GM23248 (cell line): ENCODE measurements at places on chromosomes 2 and 18.
A peak's percentile ranks its signal among the peaks of the same experiment; 100 is the strongest.

GRCh38 chr2:112528541-112528940, 13.7 kb upstream of the POLR1B start:
- DNase-seq: no peak

DNA sequence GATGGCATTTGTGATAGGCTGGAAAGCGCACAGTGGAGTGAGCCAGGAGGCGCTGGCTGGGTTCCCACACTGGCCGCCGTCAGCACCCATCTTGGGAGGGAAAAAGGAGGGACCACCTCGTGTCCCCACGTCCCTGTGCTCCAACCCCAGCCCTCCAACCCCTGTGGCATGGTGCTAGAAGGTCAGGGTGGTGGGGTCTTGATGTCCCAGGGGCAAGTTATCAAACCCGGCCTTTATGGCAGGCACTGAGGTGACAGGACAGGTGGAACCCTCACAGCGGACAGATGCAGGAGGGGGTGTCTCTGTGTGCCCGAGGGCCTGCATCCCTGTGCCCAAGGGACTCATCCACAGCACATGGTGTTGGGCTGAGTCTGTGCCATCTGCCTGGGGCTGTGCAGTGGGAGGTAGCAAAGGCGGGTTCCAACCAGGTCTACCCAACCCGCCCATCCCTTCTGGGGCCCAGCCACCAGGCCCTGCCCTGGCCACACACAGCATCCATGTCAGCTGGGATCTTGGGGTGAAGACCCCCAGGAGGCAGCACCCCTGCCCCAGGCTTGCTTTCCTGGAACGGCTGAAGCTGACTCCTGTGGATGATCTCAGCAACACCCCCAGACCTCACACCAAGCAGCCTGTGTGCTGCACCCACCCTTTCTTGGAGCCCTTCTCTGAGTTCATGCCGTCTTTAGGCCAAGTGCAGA, 246.1 kb downstream of the NDUFA10 start:
- DNase-seq: no peak

DNA sequence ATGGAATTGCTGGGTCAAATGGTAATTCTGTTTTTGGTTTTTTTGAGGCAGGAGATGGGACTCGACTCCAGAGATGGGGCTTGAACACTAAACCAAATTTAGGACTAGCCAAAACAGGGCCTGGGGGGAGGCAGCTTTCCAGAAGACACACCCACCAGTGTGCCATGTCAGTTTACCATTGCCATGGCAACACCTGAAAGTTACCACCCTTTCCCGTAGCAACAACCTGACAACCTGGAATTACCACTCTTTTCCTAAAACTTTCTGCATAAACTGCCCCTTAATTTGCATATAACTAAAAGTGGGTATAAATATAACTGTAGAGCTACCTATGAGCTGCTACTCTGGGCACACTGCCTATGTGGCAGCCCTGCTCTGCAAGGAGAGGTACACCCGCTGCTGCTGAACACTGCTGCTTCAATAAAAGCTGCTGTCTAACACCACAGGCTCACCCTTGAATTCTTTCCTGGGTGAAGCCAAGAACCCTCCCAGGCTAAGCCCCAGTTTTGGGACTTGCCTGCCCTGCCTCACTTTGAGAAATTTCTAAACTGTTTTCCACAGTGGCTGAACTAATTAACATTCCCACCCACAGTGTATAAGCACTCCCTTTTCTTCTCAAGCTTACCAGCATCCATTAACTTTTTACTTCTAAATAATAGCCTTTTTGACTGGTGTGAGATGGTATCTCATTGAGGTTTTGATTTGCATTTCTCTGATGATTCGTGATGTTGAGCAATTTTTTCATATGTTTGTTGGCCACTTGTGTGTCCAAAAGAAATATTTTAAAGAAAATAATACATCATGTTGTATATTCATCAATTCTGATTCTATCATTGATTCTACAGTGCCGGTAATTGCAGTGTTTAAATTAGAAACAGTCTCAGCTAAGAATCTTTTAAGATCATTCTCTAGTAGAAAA, 10.6 kb downstream of the CDK15 start:
- peak; percentile 30 for DNase-seq

- DNase-seq: peak; percentile 45
Measured at GRCh38 chr18:68676913-68677312, 38.0 kb downstream of the TMX3 start.

- DNase-seq: no peak
Measured at GRCh38 chr18:49585781-49586663, 24.2 kb downstream of the LIPG start.

- no peak for DNase-seq
Measured at GRCh38 chr2:168139852-168140251, 107.5 kb downstream of the STK39 start.

- peak; percentile 80 for DNase-seq
Measured at GRCh38 chr2:199973703-199974102, 18.3 kb downstream of the MAIP1 start.

DNA sequence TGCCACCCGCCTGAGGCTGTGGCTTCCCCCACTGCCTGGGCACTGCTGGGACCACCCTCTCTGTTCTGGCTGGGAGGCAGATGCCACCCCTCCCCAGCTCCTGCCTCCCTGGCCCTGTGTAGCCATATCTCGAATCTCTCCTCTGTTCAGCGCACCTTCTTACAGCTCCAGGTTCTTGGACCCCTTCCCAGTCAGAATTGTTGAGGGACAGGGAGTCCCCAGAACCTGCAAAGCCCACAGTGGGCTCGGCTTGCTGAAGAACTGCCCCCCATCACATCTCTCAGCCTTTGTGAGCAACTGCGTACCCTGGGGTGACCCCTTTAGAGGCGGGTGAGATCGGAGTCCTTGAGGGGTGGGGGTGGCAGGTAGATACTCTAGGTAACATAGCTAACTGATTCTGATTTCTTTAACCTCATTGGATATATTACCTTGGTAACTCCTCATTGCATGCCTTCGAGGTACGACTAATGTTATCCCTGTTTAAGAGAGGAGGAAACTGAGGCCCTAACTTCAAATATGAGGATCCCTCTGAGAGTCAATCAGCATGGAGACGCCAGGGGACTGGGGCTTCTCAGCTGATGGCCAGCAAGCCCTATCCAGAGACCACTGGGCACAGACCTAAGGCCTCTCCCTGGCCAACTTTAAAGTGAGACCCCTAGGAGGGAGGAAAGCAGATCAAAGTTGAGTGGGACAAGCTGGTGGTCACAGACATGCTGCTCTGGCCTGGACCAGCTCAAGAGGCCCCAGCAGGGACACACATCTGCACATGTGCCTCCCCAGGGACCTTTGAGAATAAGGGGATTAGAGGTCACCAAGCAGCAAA, 101.3 kb downstream of the CAPN13 start:
- DNase-seq: no peak
